ENCODE measurements at places on chromosomes 4 and X. TPM values are rescaled to one million over a fixed set of nuclear protein-coding genes. Genes with fewer than 3 reads are reported as not detected.

Gene RIBC1
- total RNA-seq, result not detected

Gene REELD1
- 0.74 TPM for total RNA-seq

Gene ANKRD50
- 20.6 TPM for total RNA-seq

Gene FAM241A
- 3.4 TPM for total RNA-seq

Gene PLXNB3
- total RNA-seq, result 36.1 TPM

Gene TMSB15A
- not detected for total RNA-seq

Gene MRPS18C
- 15.2 TPM for total RNA-seq

Gene ARMCX2
- total RNA-seq, result 30.2 TPM

Gene CSAG3
- total RNA-seq, result not detected

Gene ADGRG2
- total RNA-seq, result 2.0 TPM

Gene HSFX4
- total RNA-seq, result not detected

Gene CORIN
- 5.4 TPM for total RNA-seq

Gene ZDHHC15
- total RNA-seq, result 3.4 TPM

Gene COX7B2
- not detected for total RNA-seq

Gene STS
- total RNA-seq, result 6.4 TPM

Gene VGLL1
- total RNA-seq, result not detected

Gene SFRP2
- total RNA-seq, result 49.8 TPM

Gene C1QTNF7
- total RNA-seq, result 12.0 TPM

Gene UCP1
- not detected for total RNA-seq

Gene LEF1
- 12.5 TPM for total RNA-seq

Gene AWAT2
- total RNA-seq, result not detected

GRCh38 chr4:78585633-78586032 is 34.1 kb downstream of the ANXA3 start:
- no peak for DNase-seq

DNA sequence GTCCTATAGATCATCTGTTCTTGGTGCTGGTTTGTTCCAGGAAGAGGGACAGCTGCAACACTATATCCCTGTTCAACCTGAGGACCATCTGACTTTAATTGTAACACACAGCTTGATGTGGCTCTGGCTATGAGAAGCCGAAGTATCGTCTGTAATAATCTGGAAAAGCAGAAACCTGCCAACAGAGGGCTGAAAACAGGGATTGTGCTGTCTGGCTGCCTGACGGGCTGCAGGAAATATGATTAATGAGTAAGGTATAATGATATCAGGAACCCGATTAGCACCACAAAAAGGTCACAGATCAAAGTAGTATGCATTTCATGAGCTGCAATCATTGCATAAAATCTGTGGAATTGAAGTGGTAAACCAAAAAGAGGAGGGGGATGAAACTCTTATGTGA is 170.4 kb upstream of the MAB21L2 start:
- DNase-seq, result no peak

GRCh38 chr4:65401083-65401482 is 269.2 kb downstream of the EPHA5 start:
- DNase-seq, result no peak

DNA sequence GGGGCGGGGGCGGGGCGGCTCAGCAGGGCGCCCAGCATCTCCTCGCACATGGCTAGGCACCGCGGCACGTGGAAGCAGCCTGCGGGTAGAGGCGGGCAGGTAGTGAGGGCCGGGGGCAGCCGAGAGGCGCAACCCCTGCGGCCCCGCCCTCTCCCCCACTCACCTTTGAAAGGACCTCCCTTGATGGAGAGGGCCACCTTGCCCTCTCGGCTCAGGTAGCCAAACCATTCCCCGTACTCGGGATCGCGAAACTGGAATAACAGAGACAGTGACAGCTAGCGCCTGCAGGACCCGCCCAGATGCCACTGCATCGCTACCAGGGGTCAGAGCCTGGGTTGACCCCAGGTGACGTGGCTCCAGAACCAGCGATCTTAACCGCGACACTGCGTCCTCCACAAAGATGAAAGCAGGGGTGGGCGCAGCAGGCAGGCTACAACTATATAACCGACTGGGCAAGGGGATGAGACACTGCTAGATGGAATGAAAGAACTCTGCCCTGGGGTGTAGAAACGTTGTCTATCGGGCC is 552 bp upstream of the NAA10 start:
- DNase-seq, result no peak

GRCh38 chr4:64250488-64250887 is 158.8 kb downstream of the TECRL start:
- DNase-seq, result no peak

GRCh38 chr4:18020145-18020670 is 1.3 kb downstream of the LCORL start:
- no peak for DNase-seq

GRCh38 chr4:124288706-124289486 is 423.6 kb downstream of the ANKRD50 start:
- no peak for DNase-seq

DNA sequence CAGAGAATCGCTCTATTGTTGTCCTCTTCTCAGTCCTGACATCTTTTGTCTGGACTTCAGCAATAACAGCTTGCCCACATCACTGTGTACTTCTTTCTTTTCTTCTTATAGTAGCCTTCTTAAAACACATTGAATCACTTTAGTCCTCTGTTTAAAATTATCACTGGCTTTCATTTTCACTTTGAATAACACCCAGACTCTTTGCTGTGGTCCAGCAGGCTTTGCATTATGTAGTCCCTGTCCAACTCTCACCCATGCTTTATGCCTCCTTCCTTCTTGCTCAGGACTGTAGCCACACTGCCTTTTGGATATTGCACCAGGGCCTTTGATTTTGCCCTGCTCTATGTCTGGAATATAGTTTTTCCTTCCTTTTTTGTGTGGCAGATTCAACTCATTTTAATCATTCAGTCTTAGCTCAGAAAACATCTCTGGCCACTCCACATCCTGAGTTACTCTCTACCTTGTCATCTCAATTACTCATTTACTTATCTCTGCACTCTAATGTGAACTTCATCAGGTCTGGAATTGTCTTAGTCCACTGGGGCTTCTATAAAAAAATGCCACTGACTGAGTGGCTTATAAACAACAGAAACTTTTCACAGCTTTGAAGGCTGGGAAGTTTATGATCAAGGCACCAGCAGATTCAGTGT is 168.2 kb downstream of the C4orf33 start:
- no peak for DNase-seq

- DNase-seq, result no peak
Observed at GRCh38 chr4:73593631-73594241, 26.5 kb downstream of the RASSF6 start.

GRCh38 chr4:75432683-75433082 is 81.5 kb downstream of the RCHY1 start:
- no peak for DNase-seq

GRCh38 chr4:84150177-84150576 is 348.9 kb downstream of the NKX6-1 start:
- DNase-seq, result no peak

DNA sequence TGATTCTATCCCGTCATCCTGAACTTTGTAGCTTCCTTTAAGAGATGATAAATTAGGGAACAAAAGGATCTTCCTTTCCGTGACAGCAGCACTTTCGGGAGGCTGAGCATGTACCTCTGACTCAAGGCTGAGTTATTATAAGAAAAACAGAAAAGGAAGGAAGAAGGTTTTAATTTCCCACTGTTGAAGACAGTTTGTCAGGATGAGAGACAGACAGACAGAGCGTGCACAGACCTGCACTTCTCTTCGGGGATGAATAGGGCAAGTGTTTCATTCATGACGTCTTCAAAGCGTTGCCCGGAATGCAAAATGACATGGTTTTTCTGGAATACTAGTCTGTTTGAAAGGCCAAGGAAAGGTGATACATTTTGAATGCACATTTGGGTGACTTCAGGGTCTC is 405.3 kb upstream of the FAT1 start:
- DNase-seq, result no peak

- DNase-seq, result no peak
Observed at GRCh38 chr4:140019619-140020347, 134.2 kb downstream of the MAML3 start.

DNA sequence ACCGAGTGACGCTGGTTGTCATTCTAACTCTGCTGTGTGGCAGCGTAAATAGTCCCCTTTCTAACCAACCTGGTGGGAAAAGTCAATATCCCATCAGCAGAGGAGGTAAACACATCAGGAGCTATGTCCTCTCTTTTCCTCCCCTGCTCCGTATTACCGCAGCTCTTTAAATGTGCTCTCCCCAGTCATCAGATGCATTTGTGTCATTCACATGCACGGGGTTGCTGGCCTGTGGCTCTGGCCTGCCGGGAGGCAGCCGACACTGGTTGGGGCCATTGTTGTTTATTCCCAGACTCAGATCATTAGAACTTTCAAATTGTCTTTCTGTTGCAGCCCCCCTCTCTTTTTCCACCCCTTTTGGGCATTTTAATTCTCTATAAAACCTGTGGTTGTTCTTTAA is 21.9 kb downstream of the ARX start:
- no peak for DNase-seq

GRCh38 chr4:110587666-110588285 is 35.1 kb downstream of the PITX2 start:
- DNase-seq, result no peak

DNA sequence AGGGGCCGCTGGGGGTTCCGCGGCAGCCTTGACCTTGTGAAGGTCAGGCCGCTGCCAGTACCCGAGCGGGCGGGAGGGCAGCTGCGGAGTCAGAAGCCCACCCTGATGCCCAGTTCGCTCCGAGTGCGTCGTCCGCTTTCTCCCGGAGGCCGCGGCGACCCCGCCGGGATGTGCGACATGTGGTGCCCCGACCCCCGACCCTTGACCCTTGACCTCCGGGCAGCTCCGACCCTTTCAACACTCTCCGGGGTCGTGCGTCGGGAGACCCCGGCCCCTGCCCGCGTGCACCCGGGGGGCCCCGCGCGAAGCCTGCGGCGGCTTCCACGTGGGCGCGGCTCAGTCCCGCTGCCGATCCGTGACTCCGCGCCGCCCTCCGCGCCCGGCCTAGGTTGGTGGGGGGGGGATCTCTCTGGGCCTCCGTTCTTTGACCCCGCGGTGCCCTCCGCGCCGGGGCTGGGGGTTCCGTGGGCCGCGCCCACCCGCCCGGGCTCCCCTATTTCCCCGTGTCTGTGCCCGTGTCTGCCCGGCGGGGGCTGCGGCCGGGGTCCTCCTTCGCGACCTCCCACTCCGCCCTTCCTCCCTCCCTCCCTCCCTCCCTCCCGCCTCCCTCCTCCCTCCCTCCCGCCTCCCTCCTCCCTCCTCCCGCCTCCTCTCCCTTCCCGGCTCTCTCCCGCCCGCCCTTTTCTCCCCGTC is 609 bp upstream of the SLC25A6 start:
- DNase-seq, result no peak

GRCh38 chr4:141977433-141977832 is 341.1 kb downstream of the IL15 start:
- DNase-seq, result no peak

DNA sequence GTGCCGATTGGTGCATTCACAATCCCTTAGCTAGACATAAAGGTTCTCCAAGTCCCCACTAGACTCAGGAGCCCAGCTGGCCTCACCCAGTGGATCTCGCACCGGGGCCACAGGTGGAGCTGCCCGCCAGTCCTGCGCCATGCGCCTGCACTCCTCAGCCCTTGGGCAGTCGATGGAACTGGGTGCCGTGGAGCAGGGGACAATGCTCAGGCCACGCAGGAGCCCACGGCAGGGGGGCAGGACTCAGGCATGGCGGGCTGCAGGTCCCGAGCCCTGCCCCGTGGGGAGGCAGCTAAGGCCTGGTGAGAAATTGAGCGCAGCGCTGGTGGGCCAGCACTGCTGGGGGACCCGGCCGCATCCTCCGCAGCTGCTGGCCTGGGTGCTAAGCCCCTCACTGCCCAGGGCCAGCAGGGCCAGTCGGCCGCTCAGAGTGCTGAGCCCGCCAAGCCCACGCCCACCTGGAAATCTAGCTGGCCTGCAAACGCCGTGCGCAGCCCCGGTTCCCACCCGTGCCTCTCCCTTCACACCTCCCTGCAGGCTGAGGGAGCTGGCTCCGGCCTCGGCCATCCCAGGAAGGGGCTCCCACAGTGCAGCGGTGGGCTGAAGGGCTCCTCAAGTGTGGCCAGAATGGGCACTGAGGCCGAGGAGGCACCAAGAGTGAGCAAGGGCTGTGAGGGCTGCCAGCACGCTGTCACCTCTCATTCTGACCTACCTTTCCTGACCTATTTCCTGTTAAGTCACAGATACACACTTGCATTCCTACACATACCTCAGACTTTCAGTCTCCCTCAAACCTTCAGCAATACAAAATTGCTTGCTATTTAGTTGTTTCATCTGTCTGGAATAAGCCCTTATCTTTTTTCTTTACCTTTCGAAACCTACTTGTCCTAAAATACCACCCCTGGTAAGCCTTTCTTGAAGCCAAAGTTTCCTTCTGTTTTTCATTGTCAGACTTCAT is 20.7 kb downstream of the UBE2K start:
- no peak for DNase-seq

- DNase-seq, result no peak
Observed at GRCh38 chr4:108148316-108148715, 20.4 kb downstream of the LEF1 start.

GRCh38 chrX:71095981-71096759 is 519 bp downstream of the FOXO4 start:
- no peak for DNase-seq

GRCh38 chr4:165726831-165727230 is 146.2 kb upstream of the TLL1 start:
- DNase-seq, result no peak

GRCh38 chr4:75544870-75545269 is 11.0 kb upstream of the ODAPH start:
- no peak for DNase-seq

- DNase-seq, result no peak
Observed at GRCh38 chrX:133670383-133670782, 255.1 kb upstream of the GPC4 start.

- no peak for DNase-seq
Observed at GRCh38 chr4:5717449-5718158, 6.6 kb downstream of the EVC start.

DNA sequence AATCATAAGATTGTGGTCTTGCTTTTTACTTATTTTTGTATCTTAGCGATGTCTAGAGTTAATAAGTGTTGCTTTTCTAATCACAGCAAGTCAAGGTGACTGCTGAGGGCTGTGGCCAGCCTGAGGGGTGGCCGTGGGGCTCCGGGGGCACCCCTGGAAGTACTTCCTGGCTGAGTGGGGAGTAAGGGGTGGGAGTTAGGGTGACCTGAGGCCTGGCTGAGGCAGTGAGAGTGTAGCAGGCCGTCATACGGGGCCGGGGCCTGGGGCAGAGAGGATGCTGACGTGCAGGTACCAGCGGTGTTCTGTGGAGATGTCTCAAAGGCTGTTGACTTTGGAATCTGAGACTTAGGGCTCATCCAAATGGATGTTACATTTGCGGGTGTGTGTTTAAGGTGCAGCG is 29.3 kb downstream of the PIGG start:
- DNase-seq, result peak; percentile 11

- DNase-seq, result no peak
Observed at GRCh38 chr4:173930329-173930967, 353.0 kb downstream of the FBXO8 start.

- DNase-seq, result no peak
Observed at GRCh38 chr4:83107631-83108030, 6.9 kb downstream of the PLAC8 start.

- no peak for DNase-seq
Observed at GRCh38 chr4:101265816-101266172, 81.5 kb downstream of the PPP3CA start.

- DNase-seq, result no peak
Observed at GRCh38 chr4:172982151-172982590, 186.4 kb upstream of the GALNT7 start.

All from vagina (tissue), 2 donors.